ENCODE measurements at places on chromosomes 13 and 19.

DNA sequence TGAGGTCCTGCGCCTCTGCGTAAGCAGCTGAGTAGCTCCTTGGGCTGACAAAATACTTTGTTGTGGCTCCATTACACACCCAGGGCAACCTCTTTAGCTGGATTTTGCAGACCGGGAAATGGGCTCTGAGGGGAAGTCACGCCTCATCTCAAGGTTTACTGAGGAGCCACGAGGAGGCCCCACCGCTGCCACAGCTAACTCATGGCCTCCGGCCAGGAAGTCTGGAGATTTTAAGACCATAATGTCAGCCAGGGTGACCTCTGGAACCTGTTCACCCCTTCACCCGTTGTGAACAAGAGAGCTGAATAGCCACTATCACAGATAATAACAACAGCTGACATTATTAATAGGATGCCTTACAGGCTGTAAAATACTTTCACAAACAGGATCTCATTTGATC is 351.3 kb upstream of the TMTC4 start:
- no peak for DNase-seq

DNA sequence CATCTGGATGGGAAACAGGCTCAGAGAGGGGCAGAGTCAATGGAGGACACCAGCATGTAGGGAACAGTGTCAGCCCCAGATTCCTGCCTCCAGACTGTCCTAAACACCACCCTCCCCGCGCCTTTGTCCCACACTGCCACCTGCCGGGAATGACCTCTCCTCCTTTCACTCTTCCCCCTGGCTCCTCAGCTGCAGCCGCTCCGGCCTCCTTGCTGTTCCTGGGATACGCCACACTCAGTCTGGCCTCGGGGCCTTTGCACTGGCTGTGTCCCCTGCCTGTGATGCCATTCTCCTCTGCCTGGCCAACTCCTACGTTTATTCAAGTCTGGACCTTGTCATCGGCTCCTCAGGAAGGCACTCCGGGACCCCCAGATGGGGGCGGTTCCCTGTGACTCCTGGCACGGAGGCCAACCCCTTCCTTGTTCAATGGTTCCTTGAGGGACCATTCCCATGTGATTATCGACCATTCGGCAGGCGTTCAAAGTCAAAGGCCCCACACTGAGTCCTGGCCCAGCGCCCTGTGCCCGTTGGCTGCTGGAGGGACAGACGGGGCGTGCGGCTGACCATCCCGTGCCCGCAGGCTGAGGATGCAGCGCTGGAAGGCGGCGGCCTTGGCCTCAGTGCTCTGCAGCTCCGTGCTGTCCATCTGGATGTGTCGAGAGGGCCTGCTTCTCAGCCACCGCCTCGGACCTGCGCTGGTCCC is 15.8 kb downstream of the FUT6 start:
- DNase-seq: no peak

- no peak for DNase-seq
Measured at GRCh38 chr13:98966019-98966418, 11.8 kb downstream of the DOCK9 start.

DNA sequence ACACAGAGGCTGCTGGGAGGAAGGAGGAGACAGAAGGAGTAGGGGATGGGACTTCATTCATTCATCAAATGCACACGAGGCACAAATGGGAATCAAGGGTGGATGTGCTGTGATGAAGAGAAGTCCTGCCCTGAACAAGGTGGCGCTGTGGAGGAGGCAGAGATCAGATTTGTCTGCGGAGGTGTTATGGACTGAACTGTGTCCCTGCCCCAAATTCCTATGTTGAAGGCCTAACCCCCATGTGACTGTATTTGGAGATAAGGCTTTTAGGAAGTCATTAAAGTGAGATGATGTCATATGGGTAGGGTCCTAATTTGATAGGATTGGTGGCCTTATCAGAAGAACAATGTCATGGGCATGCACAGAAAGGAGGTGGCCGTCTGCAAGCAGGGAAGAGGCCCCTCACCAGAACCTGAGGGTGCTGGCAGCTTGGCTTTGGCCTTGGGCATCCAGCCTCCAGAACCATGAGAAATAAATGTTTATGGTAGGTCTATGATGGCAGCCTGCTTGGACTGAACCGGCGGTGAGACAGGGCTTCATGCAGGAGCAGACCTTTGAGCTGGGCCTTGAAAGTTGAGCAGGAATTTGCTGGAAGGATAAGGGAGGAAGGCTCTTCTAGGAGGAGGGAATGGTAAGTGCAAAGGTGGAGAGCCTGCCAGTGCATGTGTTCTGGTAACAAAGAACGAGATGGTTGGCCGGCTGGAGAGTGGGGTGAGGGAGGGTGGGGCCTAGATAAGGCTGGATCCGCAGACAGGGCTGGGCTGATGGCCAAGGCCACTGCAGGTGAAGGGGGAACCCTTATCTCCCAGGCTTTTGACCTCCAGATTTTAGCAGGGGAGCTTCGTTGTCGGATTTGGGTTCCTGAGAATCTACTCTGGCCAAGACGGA is 2.7 kb upstream of the CEBPA start:
- no peak for DNase-seq

GRCh38 chr13:25473864-25474263 is 102.1 kb downstream of the ATP8A2 start:
- no peak for DNase-seq

- DNase-seq: no peak
Measured at GRCh38 chr19:47564081-47564480, 8.9 kb downstream of the ZNF541 start.
